ENCODE measurements at places on chromosomes 2 and 18. TPM values are rescaled to one million over a fixed set of nuclear protein-coding genes. Genes with fewer than 3 reads are reported as not detected.

TFCP2L1 gene
- 1.0 TPM for total RNA-seq

- H3K36me3 ChIP-seq = no peaks in the 10 kb centered on the region
- DNase-seq = no peak
- H3K27me3 ChIP-seq = peaks cover 21% of the 10 kb centered on the region
Observed at GRCh38 chr2:234850818-234851217, 101.0 kb upstream of the SH3BP4 start.

SLC23A3 gene
- 8.7 TPM for total RNA-seq

DNA sequence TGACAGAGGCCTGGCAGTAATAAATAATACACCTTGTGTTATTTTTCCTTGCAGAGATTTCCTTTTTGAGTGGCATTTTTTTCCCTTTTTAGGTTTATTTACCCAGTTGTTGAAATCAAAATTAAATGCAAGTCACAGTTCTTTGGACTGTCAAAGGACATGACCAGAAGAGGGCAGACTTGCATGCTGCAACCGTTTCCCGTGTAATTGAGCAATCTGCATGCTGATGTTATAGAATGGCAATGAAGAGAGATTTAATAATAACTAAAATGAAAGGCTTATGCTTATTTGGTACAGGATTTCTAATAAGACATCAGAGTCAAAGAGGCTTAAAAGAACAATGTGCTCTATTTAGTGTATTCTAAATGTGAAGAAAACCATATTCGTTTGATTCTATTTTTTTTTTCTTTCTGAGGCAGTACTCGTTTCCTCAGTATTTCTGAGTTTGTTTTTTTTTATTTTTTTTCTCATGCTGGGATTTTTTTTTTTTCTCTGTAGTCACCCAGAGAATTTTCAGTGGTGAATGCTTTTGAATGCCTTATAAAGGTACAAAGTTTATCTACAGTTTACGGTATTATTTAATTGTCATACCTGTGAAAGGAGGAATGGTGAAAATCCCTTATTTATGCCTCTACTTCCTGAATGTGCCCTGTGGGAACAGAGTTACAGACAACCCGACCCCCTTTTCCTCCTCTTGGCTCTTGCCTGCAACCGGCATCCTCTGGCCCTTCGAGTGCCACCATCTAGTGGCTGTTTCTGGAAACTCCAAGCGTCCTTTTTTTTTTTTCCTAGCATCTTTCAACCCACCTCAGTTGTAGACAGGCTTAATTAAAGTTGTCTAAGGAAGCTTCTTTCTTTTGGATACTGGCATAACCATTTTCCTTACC lies 368.5 kb downstream of the LRRTM1 start:
- DNase-seq = no peak
- no peak overlapping the region for H3K4me3 ChIP-seq
- no peaks in the 10 kb centered on the region for H3K36me3 ChIP-seq
- no peaks in the 10 kb centered on the region for H3K27me3 ChIP-seq
- H3K4me1 ChIP-seq = no peaks in the 10 kb centered on the region

PROM2 gene
- 1.5 TPM for total RNA-seq

ICOS gene
- total RNA-seq = 37.8 TPM

DNA sequence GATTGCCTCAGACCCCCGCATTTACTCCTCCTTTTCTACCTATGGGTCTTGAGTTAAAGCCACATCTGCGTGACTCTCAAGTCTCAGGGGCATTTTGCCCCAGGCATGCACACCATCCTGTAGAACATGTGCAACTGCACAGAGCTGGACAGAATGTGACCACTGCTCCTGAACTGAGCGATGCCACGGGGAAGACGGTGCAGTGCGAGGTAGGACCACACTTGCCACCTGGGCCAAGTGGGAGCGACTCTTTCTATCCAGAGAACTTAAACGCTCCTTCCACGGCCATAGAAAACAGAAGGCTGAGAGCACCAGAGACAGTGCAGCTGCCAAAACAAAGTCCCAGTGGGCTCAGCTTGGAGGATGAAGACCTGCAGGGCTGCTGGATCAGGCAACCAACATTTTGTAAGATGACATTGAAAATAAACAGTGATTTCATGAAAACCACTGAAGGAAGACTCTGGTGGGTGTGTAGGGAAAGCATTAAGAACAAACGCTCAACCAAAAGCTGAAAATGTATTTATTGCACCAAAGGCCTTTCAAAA lies 149.0 kb upstream of the HDAC4 start:
- no peaks in the 10 kb centered on the region for H3K36me3 ChIP-seq
- no peak for DNase-seq
- H3K4me1 ChIP-seq = peaks cover 40% of the 10 kb centered on the region
- H3K27ac ChIP-seq = no peak overlapping the region
- no peak overlapping the region for H3K4me3 ChIP-seq

- no peak overlapping the region for H3K4me3 ChIP-seq
- DNase-seq = peak; percentile 46
- no peaks in the 10 kb centered on the region for H3K27me3 ChIP-seq
- H3K27ac ChIP-seq = no peak overlapping the region
- peaks cover 10% of the 10 kb centered on the region for H3K4me1 ChIP-seq
Observed at GRCh38 chr2:96359310-96359709, 23.7 kb downstream of the NCAPH start.

SIX3 gene
- total RNA-seq = not detected

- DNase-seq = no peak
- H3K27me3 ChIP-seq = no peaks in the 10 kb centered on the region
- no peaks in the 10 kb centered on the region for H3K36me3 ChIP-seq
Observed at GRCh38 chr2:146451972-146452371, 1392.9 kb upstream of the ACVR2A start.

DNA sequence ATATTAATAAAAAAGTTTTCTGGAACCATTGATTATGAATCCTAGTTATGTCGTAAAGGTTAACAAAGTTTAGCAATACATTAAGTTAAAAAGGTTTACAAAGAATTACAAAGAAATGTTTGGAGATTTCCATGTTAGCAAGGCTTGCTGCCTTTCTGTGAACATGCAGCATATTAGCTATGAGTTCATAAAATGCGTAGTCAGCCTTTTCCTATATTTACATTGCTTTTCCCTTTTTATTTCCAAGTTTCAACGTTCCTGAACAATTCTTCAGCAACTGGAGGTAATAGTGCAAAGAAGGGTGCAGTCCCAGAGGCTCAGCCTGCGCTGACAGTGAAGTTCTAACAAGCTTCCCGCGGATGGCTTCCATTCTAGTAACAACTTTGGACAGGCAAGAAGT lies 51.6 kb downstream of the WDSUB1 start:
- DNase-seq = no peak
- no peak overlapping the region for H3K4me3 ChIP-seq
- H3K4me1 ChIP-seq = no peaks in the 10 kb centered on the region
- H3K27me3 ChIP-seq = no peaks in the 10 kb centered on the region
- H3K36me3 ChIP-seq = peaks cover 5% of the 10 kb centered on the region

MGAT4A gene
- total RNA-seq = 210 TPM

TMEM37 gene
- 0.60 TPM for total RNA-seq

DNA sequence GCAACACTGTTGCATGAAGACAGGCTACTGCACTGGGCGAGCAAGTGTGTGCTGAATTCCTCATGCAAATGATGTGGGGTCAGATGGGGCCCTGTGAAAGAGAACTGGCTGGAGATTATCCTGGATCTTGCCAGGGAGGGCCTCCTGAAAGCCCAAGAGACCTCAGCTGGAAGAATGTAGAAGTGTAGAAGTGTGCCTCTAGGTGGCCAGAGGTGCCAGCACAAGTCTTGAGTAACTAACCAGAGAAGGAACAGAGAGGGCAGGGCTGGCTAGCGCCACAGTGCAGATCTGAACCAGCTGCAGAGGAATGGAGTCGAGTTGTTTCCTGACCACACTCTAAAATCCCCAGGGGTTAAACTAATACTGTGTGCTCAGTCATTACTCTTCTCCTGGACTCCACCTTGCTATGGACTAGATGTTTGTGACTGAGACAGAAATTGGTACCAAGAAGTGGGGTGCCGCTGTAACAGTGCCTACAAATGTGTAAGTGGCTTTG lies 399.3 kb downstream of the LRATD1 start:
- peaks cover 3% of the 10 kb centered on the region for H3K27me3 ChIP-seq
- no peak overlapping the region for H3K27ac ChIP-seq
- DNase-seq = no peak
- no peak overlapping the region for H3K4me3 ChIP-seq
- no peaks in the 10 kb centered on the region for H3K36me3 ChIP-seq
- no peaks in the 10 kb centered on the region for H3K4me1 ChIP-seq

- no peak overlapping the region for H3K4me3 ChIP-seq
- no peaks in the 10 kb centered on the region for H3K27me3 ChIP-seq
- no peak for DNase-seq
- no peak overlapping the region for H3K27ac ChIP-seq
Observed at GRCh38 chr18:22523481-22523880, 105.8 kb upstream of the CTAGE1 start.

DNA sequence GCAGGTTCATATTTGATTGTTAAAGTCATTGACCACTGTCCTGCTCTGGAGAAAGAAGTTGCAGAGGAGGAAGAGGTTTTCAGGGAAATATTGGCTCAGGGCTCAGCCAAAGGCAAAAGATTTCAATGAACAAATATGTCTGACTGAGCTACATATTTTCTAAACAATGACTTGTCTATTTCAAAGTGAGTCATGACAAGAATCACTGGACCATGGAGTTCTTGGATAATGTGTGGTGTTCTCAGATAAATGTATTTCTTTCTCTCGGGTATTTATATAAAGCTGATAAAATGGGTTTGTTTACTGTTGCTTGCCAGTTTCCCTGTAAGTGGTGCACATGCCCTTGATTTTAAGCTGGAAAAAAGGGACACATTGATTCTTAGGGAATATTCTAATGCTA lies 34.3 kb upstream of the RMP24 start:
- H3K4me1 ChIP-seq = no peaks in the 10 kb centered on the region
- no peak overlapping the region for H3K4me3 ChIP-seq
- peaks cover 11% of the 10 kb centered on the region for H3K27me3 ChIP-seq
- H3K27ac ChIP-seq = no peak overlapping the region
- no peaks in the 10 kb centered on the region for H3K36me3 ChIP-seq
- DNase-seq = no peak

All from T-cell (primary cell).